Ovary (tissue), 10 donors: ENCODE measurements at places on chromosomes 4 and X. TPM values are rescaled to one million over a fixed set of nuclear protein-coding genes. Genes with fewer than 3 reads are reported as not detected.

TAF9B gene
- total RNA-seq, result 22.3 TPM

GRCh38 chrX:18946157-18946556 lies 37.8 kb downstream of the PHKA2 start:
- H3K4me3 ChIP-seq, result no peak overlapping the region
- H3K27me3 ChIP-seq, result no peaks in the 10 kb centered on the region
- no peaks in the 10 kb centered on the region for H3K36me3 ChIP-seq
- no peak for DNase-seq
- H3K27ac ChIP-seq, result no peak overlapping the region

- H3K27me3 ChIP-seq, result no peaks in the 10 kb centered on the region
- H3K4me1 ChIP-seq, result no peaks in the 10 kb centered on the region
- DNase-seq, result no peak
- no peaks in the 10 kb centered on the region for H3K36me3 ChIP-seq
Measured at GRCh38 chr4:95957759-95958158, 117.9 kb downstream of the PDHA2 start.

- no peaks in the 10 kb centered on the region for H3K27me3 ChIP-seq
- DNase-seq, result no peak
- H3K27ac ChIP-seq, result no peak overlapping the region
- H3K4me3 ChIP-seq, result no peak overlapping the region
Measured at GRCh38 chrX:44061968-44062614, 88.9 kb upstream of the NDP start.

DNA sequence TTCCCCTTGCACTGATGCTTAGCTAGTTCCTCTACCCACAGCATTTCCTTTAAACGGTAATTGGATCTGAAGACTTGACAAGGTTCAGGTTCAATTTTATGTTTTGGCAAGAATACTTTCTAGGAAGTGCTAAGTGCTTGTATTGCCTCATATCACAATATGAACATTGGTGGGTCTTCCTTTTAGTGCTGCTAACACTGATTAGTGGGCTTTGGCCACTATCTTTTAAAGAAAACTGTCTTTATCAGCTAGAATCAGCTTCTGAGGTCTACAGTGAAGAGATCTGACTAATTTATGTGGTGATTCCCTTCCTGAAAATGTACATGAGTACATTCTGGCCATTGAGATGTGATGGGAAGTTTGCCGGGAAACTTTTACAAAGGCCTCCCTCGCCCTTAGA lies 316.7 kb upstream of the KLF3 start:
- no peak overlapping the region for H3K27ac ChIP-seq
- DNase-seq, result no peak
- H3K36me3 ChIP-seq, result no peaks in the 10 kb centered on the region
- no peaks in the 10 kb centered on the region for H3K4me1 ChIP-seq
- no peak overlapping the region for H3K4me3 ChIP-seq

- H3K36me3 ChIP-seq, result no peaks in the 10 kb centered on the region
- peaks cover 19% of the 10 kb centered on the region for H3K4me1 ChIP-seq
- peak overlapping the region; percentile 54 for H3K27ac ChIP-seq
- no peak overlapping the region for H3K4me3 ChIP-seq
- H3K27me3 ChIP-seq, result no peaks in the 10 kb centered on the region
Measured at GRCh38 chr4:88017516-88018297, 10.3 kb downstream of the PKD2 start.

GRCh38 chrX:103248553-103248952 lies 6.4 kb downstream of the TCEAL8 start:
- no peak overlapping the region for H3K4me3 ChIP-seq
- H3K4me1 ChIP-seq, result no peaks in the 10 kb centered on the region
- no peaks in the 10 kb centered on the region for H3K27me3 ChIP-seq

GRCh38 chr4:92014067-92014466 lies 289.7 kb upstream of the GRID2 start:
- DNase-seq, result no peak
- no peaks in the 10 kb centered on the region for H3K36me3 ChIP-seq
- H3K4me3 ChIP-seq, result no peak overlapping the region

IL2 gene
- total RNA-seq, result not detected
